ENCODE measurements at places on chromosomes 2 and 18.
A peak's percentile ranks its signal among the peaks of the same experiment; 100 is the strongest.

GRCh38 chr2:30428348-30428662 lies 18.7 kb upstream of the LCLAT1 start:
- DNase-seq, result no peak

GRCh38 chr18:32122039-32122438 lies 30.4 kb downstream of the RNF138 start:
- no peak for DNase-seq

DNA sequence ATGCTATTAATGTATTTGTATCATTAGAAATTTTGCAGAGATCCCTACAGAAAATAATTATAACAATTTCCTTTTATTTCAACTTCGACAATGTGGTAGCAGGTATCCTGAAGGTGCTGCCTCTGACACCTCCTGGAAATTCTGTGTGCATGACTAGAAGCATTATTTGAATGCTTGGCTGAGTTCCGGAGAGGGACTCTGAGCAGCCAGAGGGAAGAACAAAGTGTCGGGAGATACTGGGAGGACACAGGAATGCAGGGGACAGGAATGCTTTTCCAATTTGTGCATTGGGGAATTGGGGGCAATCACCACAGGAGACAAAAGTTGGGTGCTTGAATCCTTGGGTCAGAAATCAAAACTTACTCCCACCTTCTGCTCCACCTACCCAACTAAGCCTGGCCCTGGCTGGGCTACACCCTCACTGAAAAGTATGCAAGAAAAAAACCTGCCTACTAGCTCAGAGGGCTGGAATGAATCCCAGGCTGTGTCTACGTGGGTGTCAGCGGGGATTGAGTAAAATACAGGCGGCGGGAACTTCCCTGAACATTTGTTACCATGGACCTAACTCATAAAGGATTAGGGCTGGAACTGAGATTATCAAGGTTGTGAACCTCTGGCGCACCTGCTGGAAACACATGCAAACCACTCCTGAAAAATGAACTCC lies 299.3 kb downstream of the SOX11 start:
- DNase-seq, result no peak

- DNase-seq, result no peak
Measured at GRCh38 chr2:38060236-38061018, 15.5 kb downstream of the CYP1B1 start.

- DNase-seq, result no peak
Measured at GRCh38 chr2:191679818-191680600, 2.1 kb downstream of the NABP1 start.

- DNase-seq, result no peak
Measured at GRCh38 chr2:102826904-102827303, 65.1 kb downstream of the TMEM182 start.

GRCh38 chr2:233449081-233449901 lies 95.0 kb downstream of the DGKD start:
- no peak for DNase-seq

GRCh38 chr2:103232865-103233264 lies 471.0 kb downstream of the TMEM182 start:
- DNase-seq, result no peak

GRCh38 chr2:45390861-45391260 lies 220.2 kb downstream of the SRBD1 start:
- DNase-seq, result no peak

DNA sequence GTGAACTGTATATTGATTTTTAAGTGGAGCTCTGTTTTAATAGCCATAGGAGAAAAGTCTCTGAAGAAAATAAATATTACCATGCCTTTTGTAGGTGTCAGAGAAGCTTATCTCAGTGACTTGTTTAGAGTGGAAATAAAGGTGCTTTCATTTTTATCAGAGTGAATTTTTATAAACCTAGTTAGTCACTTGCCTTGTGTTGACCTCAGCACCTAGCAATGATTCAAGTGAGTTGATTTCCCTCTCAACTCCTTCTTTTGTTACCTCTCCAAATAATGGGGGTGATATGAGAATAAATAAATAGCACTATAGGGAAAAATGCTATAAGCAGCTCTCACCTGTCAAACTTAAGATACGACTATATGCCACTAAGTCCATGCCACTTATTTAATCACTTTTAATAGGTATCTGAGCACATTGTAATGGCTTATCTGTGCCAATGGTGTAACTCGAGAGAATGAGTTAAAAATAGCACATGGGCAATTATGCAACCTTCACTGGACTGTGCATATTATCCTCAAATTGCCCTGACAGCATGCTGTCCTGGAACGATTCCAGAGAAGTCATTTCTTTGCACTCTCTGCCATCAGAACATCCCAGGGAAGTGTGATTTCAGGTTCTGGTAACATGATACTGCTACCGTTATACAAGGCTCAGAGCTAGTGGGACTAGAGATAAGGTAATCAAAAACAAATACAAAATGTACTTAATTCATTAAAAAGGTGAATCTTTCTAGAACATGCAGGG lies 290.8 kb downstream of the CCDC85A start:
- no peak for DNase-seq

- DNase-seq, result no peak
Measured at GRCh38 chr18:77220726-77221125, 28.9 kb upstream of the GALR1 start.

- peak; percentile 15 for DNase-seq
Measured at GRCh38 chr2:162297925-162298552, 20.4 kb downstream of the IFIH1 start.

DNA sequence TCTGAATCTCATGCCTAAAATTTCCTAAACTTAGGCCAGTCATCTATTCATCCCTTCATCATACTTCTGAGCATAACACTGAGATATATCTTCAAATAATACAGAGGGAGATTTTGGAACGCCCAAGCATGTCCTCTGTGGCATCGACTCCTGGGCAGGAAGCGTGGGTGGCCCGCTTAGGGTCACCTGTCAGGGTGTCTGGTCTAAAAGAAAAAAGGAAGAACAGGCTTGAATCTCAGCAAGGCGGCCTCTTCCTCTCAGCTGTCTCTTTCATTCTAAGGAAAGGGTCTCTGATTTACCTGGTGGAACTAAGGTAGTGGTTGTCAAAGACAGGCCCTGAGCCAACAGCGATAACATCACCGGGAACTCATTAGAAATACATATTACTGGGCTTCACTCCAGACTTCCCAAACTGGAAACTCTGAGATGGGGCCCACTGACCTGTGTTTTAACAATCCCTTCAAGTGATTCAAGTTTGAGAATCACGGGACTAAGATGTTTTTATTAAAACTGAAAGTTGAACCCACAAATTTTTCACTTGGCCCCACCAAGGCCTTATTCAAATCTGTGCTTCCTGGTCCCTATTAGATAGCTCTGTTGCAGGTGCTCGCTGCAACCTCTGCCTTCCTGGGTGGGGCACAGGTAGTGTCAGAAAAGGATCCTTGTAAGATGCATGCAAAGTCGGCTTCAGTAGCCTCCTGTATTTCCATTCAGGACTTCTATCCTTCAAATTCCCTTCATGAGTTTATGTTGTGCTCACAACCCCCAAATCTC lies 162.3 kb upstream of the CCDC68 start:
- DNase-seq, result no peak

DNA sequence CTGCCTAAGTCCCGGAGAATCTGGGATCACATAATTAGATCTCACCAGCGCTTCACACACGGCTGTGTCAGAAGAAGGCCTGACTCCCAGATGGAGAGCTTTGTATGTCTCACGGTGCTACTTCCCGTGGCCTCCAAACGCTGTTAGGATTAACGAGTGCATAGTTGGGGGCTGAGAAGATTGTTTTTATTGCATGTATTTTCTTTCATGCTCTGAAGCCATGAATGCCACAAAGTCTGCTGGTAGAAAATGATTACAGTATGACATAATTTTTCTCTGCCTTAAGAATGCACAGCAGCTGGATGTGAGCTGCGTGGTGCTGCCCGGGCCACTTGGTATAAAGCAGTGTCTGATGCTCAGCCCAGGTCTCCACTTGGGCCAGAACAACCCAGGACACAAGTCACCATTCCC lies 166.5 kb downstream of the SEPTIN10 start:
- DNase-seq, result no peak

- peak; percentile 73 for DNase-seq
Measured at GRCh38 chr18:36828630-36829361, at the start of the genes KIAA1328 and TPGS2. Gene KIAA1328 (plus strand): TSS chr18:36829127. CDS start chr18:36829139, 12 bp downstream. Gene TPGS2 (minus strand): TSS chr18:36829002. CDS start chr18:36828767, 235 bp downstream.

GRCh38 chr2:197711578-197711977 lies 6.4 kb downstream of the MARS2 start:
- DNase-seq, result no peak

GRCh38 chr2:1493431-1494126 lies 80.3 kb downstream of the TPO start:
- no peak for DNase-seq

DNA sequence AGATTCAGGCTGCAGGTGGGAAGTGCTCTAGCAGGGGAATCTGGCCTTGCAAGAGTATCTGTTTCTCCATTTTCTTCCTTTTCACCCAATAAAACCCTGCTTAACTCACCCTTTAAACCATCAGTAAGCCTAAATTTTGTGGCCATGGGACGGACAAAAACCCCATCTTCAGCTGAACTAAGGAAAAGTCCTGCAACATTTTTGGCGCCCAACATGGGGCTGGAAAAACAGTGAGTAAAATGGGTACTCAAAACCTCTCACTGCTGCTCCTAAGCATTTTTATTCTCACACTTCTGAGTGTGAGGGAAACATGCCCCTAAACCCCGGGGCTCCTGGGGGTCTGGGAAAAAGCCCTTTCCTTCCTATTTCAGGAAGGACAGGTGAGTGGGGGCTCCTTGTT lies 414.3 kb downstream of the ZNF804A start:
- no peak for DNase-seq

GRCh38 chr2:180449171-180449915 lies 442.2 kb upstream of the CWC22 start:
- DNase-seq, result no peak

DNA sequence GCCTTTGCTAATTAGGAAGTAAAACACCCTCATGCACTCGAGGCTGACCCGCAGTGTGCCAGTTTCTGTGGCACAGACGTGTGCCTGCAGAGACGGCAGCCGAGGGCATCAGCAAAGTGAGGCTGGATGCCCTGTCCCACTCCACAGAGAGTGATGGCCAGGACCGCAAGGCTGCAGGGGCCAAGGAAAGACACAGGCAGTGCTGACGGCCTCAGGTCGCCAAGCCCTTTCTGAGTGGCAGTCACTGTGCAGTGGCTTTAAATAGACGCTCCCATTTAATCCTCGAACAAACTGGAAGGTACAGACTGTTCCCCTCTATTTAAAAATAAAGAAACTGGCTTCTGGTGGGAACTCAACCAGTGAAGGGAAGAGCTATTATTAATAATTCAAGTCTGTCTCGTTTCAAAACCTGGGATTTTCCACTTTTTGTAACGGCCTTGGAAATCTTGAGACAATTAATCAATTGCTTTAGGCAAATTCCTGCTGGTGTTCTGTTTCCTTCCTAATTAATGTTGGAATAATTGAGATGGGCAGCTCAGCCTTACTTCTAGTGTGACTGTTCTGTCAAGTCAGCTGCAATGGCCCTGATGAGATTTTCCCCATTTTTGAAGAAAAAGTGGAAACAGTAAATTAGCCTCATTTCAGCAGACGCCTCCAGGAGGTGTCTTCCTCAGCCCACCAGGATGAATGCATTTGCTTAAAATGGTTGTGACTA lies 644.6 kb upstream of the RAB6C start:
- no peak for DNase-seq

DNA sequence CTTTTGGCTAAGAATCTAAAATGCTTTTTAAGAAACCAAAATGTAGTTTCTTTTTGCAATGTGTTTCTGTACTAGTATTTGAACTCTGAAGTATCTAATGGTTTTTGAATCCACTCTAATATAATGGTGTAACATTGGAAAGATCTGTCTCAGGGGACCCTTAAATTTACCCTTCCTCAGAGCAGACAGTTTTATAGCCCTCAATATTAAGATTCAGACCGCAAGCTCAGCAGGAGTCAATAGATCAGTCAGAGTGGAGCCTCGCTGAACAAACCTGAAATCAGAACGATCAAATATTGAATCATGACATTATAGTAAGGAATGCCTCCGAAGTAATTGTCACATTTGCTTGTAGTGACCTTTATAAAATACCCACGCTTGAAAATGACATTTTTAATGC lies 18.3 kb downstream of the SGPP2 start:
- no peak for DNase-seq

- DNase-seq, result no peak
Measured at GRCh38 chr2:229901819-229902218, 20.0 kb downstream of the TRIP12 start.

- DNase-seq, result no peak
Measured at GRCh38 chr2:138030459-138030858, 66.2 kb downstream of the HNMT start.

DNA sequence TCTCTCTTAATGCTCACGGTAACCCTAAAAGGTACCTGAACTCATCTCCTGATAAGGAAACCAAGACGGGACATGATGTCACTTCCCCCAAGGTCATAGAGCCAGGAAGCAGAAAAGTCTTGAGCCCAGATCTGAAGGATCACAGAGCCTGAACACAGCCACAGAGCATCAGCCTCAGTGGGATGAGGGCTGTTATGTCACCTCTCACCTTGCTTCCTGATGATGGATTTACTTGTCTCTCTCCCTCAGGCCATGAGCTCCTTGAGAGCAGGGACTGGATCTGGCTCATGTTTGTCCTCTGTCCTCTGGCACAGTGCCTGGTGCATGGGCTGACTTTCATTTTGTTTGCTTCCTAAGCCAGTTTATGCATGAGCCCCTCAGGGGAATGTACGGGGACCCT lies 54.2 kb downstream of the SERTAD2 start:
- DNase-seq, result no peak

GRCh38 chr2:199818754-199819153 lies 32.2 kb downstream of the FTCDNL1 start:
- DNase-seq, result no peak

DNA sequence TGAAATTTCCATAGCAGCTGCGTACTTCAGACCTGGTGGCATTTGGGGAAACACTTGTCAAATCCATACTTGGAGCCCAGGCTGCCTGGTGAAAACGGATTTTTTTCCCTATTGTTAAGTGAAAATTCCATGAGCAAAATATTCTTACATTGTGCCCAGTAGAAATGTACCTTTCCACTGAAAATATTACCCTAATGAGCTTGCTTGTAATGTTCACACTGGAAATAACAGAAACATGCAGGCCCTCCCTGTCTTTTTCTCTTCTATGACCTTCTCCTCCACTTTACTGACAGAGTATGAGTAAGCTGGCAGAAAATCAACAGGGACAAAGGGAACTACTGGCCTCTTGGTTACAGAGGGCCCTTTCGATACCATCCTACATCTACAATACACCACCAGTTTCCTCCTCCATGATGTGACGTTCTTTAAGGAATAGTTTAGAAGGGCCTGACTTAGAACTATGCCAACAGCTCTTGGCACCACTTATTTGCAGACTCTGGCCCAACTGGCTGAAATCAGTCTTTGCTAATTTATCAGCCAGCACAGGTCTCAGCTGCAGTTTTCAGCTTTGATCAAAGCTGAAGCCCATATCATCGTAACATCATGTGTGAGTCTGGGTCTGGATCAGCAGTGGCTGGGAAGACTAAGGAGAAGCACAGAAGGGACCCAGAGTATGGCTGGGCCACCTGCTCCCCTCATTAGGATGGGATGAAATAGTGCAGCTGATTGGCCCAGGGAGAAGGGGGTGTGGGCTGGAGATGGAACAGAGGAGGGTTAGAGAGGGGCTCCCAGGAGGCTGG lies 272.2 kb upstream of the ID2 start:
- DNase-seq, result no peak

Data from stimulated activated CD8-positive, alpha-beta memory T cell treated with anti-CD3 and anti-CD28 coated beads, Interleukin-15, amount 100 ng/mL, for 4 hours (primary cell).